ENCODE measurements at places on chromosomes 7 and 10.

DNA sequence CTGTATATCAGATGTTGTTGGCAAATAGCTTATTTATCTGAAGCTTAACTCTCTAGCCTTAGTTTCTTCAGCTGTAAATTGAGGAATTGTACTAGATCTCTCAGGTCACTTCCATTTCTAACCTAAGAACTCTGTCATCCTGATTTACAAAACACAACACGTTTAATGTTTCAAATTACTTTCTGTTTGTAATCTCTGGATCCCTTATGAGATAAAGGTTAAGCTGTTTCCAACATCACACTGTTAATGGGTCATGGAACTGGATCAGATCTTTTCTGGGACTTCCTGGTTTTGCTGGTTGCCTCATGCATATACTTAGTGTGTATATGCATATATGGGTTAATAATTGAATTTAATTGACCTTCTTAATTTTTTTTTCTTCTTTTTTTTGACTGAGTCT is 9.9 kb downstream of the SAMD8 start:
- no peak for DNase-seq

GRCh38 chr7:155418304-155418703 is 39.6 kb upstream of the EN2 start:
- DNase-seq = no peak

GRCh38 chr10:29486433-29486832 is 148.3 kb downstream of the SVIL start:
- DNase-seq = no peak

DNA sequence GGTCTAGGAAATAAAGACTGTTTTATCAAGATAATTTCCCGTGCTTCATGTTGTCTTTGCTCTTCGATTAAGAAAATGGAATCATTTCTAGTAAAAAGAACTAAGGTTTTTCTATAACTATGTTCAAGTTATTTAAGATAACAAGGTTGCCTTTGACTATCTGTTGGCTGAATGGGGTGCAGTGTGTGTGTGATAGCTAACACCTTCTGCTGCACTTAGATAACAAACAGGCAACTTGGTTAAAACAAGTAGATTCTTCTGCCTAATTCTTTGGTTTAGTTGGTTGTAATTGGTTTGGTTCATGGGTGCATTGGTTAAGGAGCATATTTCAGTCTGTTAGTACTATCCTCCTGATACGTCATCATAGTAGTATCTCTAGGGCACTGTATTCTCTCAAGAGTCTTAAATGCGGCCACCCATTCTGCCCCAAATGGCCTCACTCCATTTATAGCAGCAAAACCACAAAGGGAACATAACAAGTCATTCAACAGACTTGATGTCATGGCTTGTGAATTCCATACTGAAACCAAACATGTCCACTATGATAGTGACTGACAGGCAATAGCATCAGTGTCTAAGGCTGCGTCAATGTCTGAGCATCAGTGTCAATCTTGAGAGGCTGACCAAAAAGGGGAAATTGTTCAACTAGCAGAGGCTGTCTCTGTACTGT is 55.7 kb downstream of the CCDC3 start:
- no peak for DNase-seq

GRCh38 chr7:29479301-29480200 is 84.1 kb upstream of the PRR15 start:
- no peak for DNase-seq

- DNase-seq = no peak
Observed at GRCh38 chr10:35822316-35822715, 180.2 kb upstream of the FZD8 start.

DNA sequence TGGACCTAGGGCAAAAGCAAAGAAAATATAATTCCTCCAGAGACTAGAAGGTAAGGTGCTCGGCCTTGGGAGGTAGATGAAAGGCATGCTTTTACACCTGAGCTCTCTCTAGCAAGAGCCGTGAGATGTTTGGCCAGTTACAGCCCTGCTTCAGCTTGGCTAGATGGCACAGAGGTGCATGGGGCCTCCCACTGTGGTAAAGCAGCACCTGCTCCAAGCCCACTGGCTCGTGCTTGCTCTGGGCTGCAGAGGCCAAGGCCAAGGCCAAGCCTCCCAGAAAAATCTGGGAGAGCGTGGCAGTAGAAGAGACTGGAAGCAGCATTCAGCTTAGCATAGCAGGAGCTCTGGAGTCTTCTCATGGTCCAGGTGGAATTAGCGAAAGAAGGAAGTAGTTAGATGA is 31.0 kb upstream of the OPALIN start:
- no peak for DNase-seq

- DNase-seq = peak; percentile 46
Observed at GRCh38 chr10:102714621-102715455, at the start of gene SFXN2. SFXN2 (plus strand) TSS chr10:102714636; CDS start chr10:102726637, 12,001 bp downstream.

- no peak for DNase-seq
Observed at GRCh38 chr7:158707610-158708009, 3.0 kb upstream of the NCAPG2 start.

DNA sequence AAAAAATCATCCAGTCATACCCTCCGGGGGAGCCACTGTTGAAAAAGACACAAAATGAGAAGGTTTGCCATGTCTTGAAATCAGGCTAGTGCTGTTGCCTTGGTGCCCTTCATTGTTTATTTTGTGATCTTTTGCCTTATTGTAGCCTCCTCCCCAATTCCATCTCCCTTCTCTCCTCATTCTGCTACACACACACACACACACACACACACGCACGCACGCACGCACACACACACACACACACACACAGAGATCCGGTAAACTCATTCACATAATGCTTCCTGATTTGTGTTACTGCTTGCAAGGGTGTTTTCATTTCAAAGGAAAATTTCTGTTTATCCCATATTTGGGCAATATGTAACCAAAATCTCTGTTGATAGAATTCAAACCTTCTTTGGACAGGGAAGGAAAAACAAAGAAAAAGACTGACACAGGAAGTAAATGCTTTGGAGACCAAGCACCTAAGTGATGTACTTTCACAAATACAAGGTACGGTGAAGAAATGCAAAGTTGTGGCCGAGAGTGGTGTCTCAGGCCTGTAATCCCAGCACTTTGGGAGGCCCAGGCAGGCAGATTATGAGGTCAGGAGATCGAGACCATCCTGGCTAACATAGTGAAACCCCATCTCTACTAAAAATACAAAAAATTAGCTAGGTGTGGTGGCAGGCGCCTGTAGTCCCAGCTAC is 141.1 kb upstream of the CDK13 start:
- DNase-seq = no peak

- DNase-seq = no peak
Observed at GRCh38 chr7:17530741-17531421, 232.4 kb downstream of the AHR start.

- DNase-seq = no peak
Observed at GRCh38 chr7:3497796-3498195, 196.7 kb downstream of the SDK1 start.

DNA sequence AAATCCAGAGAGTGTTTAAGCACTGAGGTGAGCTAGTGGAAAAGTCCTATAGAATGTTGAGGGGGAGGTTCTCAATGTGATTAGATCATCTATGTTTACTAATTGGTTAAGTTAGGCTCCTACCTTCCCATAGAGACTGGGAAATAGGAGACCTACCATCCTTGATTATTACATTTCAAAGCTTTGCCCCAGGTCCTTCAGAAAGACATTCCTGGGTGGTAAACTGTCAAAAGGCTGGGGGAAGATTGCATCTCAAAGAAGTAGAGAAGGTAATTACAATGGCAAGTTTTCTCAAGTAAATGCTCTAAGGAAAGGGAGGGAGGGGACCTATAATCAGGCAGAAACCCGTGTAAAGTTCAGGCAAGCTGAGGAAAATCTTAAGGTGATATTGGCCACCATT is 247.8 kb upstream of the SMIM30 start:
- DNase-seq = no peak

DNA sequence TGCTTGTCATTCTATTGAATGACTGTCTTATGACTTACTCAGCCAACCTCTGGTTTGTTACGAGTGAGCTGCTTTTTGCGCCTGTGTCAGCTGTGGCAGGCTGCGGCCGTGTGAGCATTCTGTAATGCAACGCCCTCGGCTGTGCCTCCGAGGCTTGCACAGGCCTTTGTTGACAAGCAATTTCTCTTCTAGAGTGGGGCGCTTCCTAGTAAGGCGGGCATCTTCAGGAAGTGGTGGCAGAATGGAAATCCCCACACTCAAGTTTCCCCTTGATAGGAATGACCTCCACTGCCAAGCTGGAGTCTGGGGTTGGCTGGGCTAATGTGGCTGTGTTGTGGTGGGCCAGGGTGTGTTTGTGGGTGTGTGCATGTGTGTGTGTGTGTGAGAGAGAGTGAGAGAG is 20.2 kb upstream of the TMEM178B start:
- DNase-seq = peak; percentile 84

DNA sequence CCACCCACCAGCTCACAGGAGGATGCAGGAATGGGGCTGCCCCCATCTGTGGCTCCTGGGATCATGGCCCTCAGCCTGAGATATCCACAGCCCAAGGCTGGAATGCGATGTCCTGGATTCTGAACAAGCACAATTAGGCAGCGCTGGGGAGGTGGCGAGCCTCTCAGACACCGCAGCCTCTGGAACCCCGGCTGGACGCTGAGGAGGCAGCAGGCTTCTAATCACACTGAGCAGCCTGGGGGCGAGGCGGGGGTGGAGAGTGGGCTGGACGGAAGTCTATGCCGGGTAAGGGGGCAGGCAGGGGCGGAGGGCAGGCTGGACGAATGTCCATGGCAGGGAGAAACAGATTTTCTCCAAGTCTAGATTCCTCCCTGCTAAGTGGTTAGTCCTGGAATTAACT is 56.4 kb downstream of the DPYSL4 start:
- DNase-seq = no peak

GRCh38 chr10:45454859-45455258 is 80.8 kb downstream of the ALOX5 start:
- DNase-seq = no peak

DNA sequence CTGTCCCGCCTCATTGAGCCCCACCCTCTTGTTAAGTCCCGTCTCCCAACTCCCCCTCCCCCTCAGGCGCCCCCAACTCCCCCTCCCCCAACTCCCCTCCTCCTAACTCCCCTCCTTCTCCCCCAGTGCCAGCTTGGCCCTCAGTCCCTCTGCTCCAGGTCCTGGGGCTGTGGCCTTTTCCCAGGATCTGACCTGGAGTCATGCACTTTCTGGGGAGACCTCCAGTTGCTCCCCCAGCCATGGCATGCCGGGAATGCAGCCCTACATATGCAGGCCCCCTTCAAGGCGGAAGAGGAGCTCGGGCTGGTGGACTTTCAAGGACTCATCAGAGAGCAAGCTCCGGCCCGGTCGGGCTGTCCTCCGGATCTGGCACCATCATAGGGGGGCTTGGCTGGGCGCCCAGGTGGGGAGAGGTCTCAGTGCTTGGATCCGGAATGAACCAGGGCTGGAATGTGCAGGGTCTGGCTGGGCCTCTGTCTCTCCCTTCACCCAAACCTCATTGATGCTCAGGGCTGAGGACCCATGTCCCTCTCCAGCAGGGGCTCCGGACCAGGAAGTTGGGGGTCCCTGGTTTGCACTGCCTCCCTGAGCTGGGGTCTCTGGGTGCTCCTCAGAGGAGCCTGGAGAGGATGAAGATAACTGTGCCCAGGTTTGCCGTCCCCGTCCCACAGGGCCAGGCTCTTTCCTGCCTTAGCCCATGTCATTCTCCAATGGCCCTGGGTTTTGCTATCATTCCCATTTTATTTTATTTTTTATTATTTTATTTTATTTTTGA is 41.1 kb downstream of the TMEM270 start:
- DNase-seq = no peak

GRCh38 chr7:27099453-27100370 is 2.8 kb downstream of the HOXA2 start:
- DNase-seq = no peak

- no peak for DNase-seq
Observed at GRCh38 chr10:78365694-78366093, 332.0 kb downstream of the RPS24 start.
